ENCODE measurements at places on chromosomes 5 and 9.

DNA sequence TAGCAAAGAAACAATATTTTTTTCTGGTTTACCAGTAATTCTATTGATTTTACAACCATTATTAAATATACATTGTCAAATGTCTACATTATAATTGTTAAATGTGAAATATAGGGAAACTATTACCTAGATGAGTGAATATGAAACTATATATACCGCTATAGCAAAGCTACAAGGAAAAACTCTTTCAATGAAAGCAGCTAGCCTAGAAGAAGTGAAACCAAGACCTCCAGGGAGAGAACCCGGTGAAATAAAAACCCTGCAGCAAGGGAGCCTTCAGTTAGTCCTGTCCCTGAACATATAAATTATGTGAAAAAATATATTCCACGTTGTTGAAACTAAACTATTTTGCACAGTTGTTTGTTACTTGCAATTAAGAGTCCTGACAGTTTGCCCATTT is 913.1 kb downstream of the EFNA5 start:
- DNase-seq = no peak

DNA sequence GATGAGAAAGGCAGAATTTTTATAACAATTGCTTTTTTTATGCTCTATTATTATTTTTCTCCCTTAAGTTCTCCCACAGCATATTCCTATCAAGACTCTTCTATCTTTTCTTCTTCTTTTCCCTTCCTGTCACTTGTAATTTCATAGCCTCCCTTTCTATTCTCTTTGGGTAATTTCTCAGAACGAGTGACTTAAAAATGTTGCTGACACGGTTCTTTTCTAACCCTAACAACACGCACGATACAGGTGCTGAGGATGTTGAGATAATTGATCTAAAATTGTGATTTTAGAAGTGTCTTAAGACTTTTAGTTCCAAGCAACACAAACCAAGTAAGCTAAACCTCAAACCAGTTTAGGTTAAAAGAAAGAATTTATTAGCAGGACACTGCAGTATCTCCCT is 105.9 kb downstream of the RASGRF2 start:
- no peak for DNase-seq

GRCh38 chr5:36934740-36935356 is 58.3 kb downstream of the NIPBL start:
- no peak for DNase-seq

DNA sequence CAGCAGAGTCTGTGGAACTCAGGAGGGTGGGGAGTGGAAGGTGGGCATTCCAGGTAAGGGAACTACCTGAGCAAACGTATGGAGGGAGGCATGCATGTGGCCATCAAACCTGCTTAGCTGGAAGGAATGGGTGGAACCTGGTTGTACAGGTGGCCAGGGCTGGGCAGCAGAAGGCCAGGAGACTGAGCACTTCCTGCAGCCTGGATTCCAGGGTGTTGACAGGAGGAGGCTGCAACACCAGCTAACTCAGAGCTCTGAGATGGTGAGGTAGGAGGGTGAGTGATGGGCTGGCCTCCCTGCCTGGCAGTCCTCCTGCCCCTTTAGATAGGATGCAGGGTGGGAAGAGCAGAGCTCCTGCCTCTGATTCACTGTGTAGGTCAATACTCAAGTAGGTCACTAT is 92.5 kb upstream of the CPEB4 start:
- no peak for DNase-seq

DNA sequence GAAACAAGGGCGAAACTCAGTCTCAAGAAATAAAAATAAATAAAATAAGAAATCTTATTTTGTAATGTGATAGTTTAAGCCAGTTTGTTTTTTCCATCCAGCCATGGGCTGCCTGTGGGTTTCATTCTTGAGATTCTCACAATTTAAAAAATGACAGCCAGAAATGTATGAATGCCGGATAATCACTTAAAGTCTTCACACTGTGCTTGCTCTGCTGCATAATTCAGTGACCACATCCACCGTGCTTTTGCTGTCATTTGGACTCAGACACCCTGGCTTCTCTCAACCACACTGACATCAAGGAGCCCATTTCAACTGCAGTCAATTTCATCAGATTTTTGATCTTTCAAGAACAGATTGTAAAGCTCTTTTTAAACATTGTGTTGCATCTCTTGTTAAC is 61.0 kb upstream of the DAPK1 start:
- no peak for DNase-seq

- no peak for DNase-seq
Observed at GRCh38 chr5:140239939-140240700, 62.8 kb downstream of the PFDN1 start.

- no peak for DNase-seq
Observed at GRCh38 chr9:129171993-129172751, 5.9 kb downstream of the IER5L start.

GRCh38 chr9:89716559-89716958 is 111.7 kb downstream of the GADD45G start:
- no peak for DNase-seq

DNA sequence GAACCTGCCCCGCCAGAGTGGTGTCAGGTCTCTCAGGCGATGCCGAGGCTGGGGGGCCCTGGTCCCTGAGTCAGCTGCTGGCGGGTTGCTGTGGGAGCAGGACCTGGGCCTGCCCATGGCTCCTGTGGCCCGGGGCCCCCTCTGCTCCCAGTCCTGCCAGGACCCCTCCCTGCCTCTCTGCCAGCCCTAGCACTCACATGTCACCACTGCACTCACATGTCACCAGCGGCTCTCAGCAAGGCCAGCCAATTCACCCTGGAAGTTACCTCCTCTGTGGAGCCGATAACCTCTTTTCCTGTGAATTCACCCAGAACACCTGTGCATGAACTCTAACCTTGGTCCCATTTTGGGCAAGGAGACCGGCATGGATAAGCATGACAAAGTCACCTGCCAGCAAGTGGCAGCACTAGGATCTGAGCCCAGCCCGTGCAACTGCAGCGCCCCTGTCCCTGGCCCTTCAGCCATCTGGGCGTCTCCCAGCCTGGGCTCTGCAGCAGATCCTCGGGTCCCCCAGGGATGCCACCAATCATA is 170.2 kb downstream of the GAPVD1 start:
- DNase-seq = peak; percentile 33

DNA sequence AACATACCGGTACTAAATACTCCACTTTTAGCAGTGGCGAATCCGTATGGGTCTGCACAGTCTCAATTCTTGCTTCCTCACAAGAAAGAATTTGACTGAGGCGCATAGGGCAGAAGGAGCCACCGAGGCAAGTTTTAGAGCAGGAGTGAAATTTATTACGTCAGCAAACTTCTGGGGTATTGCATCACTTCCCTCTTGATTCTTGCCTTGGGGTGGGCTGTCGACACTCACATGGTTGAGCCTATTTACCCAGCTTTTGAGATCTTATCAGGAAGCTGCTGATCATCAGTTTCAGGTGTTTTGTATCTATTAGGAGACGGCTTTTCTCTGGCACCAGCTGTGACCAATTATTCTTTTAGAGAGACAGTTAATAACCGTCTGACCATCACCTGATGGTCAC is 111.5 kb upstream of the CCNH start:
- no peak for DNase-seq

GRCh38 chr9:134065612-134066419 is 2.0 kb downstream of the BRD3 start:
- DNase-seq = no peak

GRCh38 chr5:169576181-169576598 is 7.4 kb upstream of the SPDL1 start:
- DNase-seq = no peak

GRCh38 chr5:77876862-77877502 is 100.8 kb upstream of the TBCA start:
- DNase-seq = no peak

GRCh38 chr9:105338308-105338707 is 93.9 kb downstream of the SLC44A1 start:
- DNase-seq = no peak

DNA sequence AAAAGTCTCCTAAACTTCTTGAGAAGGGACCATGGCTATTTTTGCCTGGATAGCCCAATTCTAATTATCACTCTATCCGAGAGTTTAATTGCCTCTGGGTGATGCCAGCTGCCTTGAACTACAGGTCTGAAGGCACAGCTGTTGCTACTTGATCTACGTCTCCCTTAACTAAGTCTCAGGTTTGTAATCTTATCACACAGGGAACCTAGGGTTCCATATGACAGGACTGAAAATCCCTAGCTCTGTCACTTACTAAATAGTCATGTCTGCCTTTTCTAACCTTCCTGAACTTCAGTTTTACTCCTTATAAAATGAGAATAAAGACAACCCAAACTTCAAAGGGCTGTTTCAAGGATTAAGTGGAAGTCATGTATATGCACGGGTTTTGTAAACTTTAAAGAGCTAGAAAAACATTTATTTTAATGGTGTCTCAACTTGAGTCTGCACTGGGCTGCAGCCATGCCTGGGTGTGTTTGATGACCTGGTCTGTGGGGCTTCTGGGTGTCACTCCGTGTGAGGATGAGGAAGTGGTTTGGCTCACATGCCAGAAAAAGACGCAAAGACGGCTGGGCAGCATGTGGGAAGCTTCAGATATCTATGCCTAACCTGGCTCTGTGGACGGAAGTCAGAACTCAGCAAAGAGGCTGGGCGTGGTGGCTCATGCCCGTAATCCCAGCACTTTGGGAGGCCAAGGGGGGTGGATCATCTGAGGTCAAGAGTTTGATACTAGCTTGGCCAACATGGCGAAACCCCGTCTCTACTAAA is 129.3 kb upstream of the SLC44A1 start:
- DNase-seq = peak; percentile 58

GRCh38 chr5:80119372-80119771 is 84.2 kb downstream of the THBS4 start:
- no peak for DNase-seq

DNA sequence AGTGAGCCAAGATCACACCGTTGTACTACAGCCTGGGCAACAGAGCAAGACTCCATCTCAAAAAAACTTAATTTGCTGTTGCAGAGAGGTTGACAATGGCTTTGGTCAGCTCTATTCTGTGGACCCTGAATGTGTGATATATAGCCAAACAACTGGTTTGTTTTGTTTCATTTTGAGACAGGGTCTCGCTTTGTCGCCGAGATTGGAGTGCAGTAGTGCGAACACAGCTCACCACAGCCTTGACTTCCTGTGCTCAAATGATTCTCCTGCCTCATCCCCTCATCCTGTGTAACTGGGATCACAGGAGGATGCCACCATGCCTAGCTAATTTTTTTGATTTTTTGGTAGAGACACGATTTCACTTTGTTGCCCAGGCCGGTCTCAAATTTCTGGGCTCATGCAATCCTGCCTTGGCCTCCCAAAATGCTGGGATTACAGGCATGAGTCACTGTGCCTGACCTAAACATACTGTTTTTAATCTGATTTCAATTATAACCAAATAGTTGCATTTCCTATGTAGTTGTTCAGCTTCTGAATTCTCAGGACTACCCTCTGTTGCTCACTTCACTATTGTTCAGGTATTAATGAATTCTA is 9.8 kb downstream of the RNF183 start:
- no peak for DNase-seq

DNA sequence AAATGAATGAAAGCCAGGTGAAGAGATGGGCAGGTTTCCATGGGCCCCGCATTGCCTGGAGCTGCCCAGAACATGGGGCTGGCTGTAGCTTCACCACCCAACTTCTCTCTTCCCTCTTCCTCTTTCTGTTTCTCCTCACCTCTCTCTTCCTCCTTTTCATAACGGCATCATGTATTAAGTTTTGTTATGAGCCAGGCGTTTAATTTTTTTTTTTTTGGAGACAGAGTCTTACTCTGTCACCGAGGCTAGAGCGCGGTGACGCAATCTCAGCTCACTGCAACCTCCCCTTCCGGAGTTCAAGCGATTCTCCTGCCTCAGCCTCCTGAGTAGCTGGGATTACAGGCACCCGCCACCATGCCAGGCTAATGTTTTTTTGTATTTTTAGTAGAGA is 13.0 kb upstream of the SPINK4 start:
- DNase-seq = no peak

GRCh38 chr9:121610638-121610953 is 40.8 kb upstream of the DAB2IP start:
- DNase-seq = no peak

DNA sequence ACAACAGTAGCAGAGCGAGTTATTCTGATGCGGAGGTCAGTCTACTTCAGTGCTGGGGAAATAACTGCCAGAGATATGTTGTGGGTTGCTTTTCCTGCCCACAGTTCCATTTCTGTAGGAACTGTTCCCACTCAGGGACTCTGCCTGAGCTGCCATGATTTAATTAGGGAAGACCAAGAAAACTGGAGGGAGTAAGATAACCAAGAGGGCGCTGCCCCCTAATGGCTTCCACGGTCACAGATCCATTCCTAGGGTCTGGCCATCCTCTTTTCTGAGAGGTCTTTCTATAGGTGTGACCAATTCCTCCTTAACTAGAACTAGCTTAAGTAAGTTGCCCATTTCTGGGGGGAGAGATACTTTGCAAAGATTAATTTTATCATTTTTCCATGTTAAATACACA is 125.9 kb downstream of the APBA1 start:
- DNase-seq = no peak

DNA sequence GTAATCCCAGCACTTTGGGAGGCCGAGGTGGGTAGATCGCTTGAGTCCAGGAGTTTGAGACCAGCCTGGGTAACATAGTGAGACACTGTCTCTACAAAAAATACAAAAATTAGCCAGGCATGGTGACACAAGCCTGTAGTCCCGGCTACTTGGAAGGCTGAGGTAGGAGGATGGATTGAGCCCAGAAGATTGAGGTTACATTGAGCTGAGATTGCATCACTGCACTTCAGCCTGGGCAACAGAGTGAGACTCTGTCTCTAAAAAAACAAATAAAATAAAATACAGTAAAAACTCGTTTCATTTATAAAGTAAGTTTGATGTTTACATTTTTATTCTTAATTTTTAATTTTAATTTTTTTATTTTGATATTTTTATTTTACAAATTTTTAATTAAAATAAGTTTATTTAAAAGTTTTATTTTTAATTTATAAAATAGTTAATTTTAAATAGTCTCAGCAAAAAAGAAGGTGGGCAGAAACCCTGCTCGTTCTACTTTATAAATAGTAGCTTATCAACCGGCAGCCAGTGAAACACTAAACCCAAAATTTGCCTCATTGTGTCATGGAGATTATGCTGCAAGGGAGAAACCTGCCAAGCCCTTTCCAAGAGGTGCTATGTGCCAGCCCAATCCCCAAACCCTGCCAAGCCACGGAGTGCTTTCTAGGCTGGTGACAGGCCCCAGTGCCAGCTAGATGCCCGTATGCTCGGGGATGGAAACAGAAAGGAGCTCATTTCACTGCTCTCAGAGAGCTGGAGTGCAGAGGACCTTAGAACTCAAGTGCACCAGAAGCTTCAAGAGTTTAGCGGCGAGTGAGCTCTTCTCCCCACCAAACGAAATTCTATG is 38.9 kb downstream of the SERINC5 start:
- no peak for DNase-seq
